ENCODE measurements at places on chromosomes 6 and 20.

GRCh38 chr20:50426866-50427718 lies 83.1 kb upstream of the PTPN1 start:
- DNase-seq = no peak

DNA sequence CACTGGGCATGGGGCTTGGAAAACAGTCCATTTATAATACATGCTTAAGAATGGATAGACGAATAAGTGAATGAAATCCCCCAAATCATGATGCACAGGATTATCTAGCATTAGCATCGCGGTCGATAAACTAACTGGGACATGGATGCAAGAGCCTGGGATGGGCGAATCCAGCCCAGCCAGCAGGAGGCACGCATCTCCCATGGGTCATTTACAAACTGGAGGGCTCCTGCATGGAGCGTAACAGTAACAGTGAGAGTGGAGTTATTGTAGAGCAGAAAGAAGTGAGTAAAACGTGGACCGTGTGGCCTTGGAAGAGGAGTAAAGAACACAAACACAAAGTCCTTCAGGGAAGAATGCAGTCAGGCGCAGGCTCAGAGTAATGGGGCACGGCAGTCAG lies 136.5 kb downstream of the AGPAT4 start:
- no peak for DNase-seq

DNA sequence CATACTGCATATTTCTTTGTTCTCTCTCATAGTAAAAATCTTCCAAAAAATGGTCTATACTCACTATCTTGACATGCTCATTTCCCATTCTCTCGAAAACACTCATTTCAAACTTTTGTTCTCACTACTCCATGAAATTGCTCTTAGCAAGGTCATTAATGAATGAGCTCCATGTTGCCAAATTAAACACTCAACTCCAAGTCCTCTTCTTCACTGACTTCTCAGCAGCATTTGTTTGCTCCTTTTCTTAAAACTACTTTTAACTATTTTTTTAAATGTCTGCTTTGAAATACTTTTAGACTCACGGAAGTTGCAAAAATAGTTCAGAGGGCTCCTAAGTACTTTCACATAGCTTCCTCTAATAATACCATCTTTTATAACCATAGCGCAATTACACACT lies 274.0 kb upstream of the PREP start:
- no peak for DNase-seq

DNA sequence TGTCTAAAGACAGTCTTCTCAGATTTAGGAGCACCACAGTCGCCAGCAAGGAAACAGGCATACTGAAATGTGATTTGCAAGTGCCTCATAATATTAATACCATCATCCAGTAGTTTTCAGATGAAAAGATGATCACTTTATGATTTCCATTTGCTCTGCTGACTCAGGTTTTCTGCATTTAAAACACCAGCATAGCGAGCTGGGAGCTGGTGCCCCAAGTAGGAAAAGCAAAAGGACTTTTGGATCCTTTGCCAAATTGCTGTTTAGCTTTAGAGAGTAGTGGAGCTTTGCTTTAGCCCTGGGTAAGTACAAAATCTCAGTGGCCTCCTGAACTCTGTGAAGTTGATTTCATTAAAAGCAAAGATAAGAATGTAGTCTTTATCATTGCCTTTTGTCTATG lies 78.5 kb downstream of the JAG1 start:
- DNase-seq = no peak

DNA sequence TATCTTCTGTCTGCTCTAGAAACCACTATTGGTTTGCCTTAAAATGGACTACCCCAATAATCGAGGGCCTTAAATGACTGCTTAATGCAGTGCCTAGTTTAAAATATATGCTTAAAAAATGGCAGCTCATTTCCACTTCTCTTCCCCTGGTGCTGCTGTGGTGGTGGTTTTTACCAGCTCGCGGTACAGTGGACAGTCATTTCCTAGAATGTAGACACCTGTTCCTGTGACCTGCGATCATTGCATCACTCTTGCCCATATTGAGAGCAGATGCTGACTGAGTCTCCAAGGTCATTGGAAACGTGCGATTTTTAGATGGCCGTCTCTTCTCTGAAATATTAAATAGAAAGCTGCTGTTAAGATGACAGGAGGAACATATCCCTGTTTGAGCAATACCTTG lies 164.1 kb downstream of the UTRN start:
- DNase-seq = no peak

DNA sequence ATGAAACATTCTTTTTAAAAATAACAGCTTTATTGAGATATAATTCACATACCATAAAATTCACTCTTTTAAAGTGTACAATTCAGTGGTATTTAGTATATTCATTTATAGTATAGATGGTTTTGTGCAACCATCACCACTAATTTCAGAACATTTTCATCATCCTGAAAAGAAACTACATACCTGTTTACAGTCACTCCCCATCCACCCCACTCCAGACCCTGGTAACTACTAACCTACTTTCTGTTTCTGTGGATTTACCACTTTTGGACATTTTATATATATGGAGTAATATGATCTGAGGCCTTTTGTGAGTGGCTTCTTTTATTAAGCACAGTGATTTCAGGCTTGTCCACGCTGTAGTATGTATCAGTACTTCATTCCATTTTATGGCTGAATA lies 2.5 kb upstream of the TMEM217 start:
- no peak for DNase-seq

DNA sequence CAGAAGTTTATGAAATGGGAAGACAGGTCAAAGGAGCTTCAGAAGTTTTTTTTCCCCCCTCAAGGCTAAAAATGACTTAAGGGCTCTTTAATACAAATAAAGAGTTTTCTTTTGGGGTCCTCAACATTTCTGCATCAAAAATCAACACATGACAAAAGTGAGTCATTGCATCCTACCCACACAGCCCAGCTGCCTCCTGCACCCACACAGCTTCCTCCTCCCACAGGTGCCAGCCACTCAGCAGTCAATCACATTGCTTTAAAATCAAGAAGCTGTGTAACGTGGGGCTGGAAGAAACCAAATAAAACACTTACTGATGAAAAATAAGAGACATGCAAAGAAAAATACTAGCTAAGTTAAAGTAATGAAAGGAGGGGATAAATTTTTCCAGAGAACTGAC lies 68.5 kb downstream of the MAP3K5 start:
- no peak for DNase-seq

GRCh38 chr6:56862415-56863175 lies 92.3 kb upstream of the BEND6 start:
- no peak for DNase-seq

- DNase-seq = no peak
Measured at GRCh38 chr6:131688286-131688685, 12.9 kb downstream of the OR2A4 start.
